ENCODE measurements at places on chromosomes 13 and 19.

DNA sequence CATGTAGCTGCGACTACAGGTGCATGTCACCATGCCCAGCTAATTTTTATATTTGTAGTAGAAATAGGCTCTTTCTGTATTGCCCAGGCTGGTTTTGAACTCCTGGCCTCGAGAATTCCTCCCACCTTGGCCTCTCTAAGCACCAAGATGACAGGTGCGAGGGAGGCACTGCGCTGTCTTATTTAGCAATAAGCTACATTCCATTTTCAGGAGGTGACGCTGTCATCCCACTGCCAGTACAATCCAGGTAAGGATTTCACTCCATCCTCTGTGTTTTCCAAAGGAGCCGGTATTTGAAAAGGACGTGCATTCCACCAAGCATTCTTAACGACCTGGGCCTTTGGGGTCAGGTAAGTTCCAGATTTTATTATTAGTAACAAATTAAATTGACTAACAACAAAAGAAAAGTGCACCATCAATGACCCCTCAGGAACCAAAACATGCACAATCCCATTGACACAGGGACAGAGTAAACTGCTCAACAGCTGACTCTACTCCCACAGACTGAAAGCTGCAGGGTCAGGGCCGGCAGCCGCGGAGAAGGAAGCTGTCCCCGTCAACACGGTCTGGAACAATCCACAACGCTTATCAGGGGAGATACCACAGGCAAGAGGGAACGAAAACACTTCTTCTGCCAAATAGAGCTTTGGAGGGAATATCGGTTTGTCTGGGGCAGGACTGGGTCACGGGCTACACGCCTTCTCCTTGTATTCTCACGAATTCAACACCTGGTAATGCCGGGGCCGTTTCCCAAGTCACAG, 82.8 kb downstream of the INSR start:
- no peak for DNase-seq

- no peak for DNase-seq
Measured at GRCh38 chr13:80006940-80007339, 334.0 kb downstream of the SPRY2 start.

DNA sequence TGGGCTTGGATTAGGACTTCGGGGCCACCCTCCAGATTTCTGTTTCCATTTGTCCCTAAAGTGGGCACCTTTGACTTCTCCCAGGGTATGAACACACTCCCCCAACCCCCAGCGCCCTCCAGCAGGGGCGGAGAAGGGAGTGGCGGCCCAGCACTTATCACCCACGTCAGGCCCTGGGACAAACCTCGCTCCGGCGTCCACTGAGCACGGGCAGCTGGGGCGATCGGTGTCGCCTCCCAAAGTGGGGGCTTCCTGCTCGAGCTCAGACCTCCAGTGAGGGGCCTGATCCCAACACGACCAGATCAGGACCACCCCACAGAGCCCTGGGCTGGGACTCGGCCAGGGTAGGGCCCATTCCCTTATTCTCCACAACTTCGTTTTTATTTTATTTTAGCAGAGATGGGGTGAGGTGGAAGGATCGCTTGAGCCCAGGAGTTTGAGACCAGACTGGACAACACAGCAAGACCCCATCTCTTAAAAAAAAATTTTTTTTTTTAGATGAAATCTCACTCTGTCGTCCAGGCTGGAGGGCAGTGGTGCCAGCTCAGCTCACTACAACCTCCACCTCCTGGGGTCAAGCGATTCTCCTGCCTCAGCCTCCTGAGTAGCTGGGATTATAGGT, 3.7 kb upstream of the TCF3 start:
- no peak for DNase-seq

GRCh38 chr13:66657165-66657881, 572.8 kb downstream of the PCDH9 start:
- DNase-seq: no peak

DNA sequence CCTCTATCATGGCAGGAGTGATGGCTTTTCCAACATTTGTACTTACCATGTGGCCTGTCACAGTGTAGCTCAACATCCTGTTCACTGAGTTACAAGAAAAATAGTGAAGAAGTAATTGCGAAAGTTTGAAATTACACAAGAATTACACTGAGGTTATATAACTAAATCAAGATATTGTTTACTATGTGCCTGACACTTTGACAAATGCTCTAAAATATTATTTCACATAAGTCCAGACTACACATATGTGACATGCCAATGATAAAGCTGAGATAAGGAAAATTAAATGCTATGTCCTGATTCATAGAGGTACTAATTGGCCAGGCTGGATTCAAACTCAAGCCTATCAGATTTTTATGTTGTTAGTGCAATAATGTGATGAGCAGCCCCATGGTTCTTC, 451.7 kb downstream of the PCDH9 start:
- no peak for DNase-seq

- peak; percentile 31 for DNase-seq
Measured at GRCh38 chr19:46009530-46010510, 13.0 kb downstream of the PGLYRP1 start.

DNA sequence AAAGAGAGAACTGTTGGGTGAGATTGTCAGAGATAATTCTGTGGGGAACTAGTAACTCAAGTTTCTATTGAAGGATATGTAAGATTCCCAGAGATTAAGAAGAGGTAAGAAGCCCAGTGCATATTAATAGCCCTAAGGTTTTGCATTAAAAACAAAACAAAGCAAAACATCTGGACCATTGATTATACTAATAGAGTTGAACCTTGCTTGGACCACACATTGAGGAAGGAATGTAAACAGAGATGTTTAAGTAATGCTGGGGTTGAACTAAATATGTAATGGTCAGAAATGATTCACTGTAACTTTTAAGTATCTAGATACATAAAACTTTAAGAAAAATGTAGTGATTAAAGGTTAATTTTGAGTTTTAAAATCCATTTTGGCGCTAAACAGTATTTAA, 1770.0 kb downstream of the PCDH9 start:
- no peak for DNase-seq
